Fibroblast of skin of left quadriceps (primary cell): ENCODE measurements at places on chromosomes 3 and 15.
A peak's percentile ranks its signal among the peaks of the same experiment; 100 is the strongest.

DNA sequence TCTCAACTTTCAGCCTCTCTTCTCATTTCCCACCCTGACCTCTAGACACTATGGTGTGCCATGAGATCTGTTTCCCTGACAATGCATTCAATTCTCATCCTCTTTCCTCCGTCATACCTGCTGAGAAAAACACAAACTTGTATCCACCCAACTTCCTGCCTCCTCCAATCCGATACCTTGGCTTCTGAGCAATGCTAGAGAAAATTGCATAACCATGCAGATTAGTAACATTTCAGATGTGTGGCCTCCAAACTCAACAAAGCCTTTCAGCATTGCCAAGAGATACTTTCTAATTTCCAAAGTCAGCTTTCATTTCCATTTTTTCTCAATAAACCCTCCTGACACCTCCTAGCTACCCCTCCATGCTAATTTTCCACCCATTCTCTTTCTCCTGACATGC, 88.5 kb downstream of the MINAR1 start:
- no peak for DNase-seq

DNA sequence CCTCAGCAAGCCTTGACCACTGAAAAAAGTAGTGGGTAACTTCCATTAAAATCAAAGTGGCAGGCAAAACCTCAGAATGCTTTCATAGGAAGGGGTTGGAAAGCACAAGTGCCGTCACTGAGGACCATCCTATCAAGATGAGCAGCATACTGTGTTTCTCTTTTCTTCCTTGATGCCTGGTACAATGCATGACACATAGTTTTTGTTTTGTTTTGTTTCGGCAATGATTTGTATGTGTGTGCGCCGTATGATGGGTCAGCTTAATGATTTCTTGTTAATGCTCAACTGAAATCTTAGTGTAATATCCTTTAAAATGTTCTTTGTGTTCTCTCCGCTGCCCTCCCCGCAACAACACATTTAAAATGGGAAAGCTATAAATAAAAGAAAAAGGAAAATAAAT, 476.4 kb upstream of the KCNMB2 start:
- no peak for DNase-seq

GRCh38 chr3:156098437-156099035, 21.8 kb upstream of the KCNAB1 start:
- DNase-seq = no peak

- no peak for DNase-seq
Measured at GRCh38 chr3:122484985-122485384, 29.8 kb downstream of the KPNA1 start.

- DNase-seq = no peak
Measured at GRCh38 chr3:15387735-15388134, 39.6 kb downstream of the METTL6 start.

DNA sequence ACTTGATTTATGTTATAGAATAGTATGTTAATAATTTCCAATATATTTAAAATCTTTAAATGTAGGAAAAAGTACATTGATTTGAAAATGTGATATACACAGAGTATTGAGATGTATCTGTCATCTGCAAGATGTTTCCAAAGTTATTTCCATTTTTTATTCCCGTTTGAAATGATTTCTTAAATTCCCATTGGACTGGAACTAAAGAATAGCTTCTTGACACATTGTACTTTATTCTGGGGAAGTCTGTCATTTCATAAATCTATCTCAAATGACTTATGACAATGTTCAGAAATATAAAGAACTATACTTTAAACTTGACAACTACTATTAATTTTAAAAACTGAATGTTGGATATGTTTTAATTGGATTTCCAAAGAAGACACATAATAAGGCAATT, 489.6 kb downstream of the ROBO2 start:
- no peak for DNase-seq

- DNase-seq = no peak
Measured at GRCh38 chr3:155549087-155549486, 195.8 kb downstream of the PLCH1 start.

GRCh38 chr15:64355348-64355943, 527 bp downstream of the CSNK1G1 start:
- DNase-seq = no peak

GRCh38 chr3:73175698-73176097, 114.2 kb downstream of the EBLN2 start:
- DNase-seq = no peak

GRCh38 chr15:92899948-92900730, at the start of gene CHD2:
CHD2 (plus strand) TSS chr15:92900324; CDS start chr15:92901238, 914 bp downstream.
- peak; percentile 74 for DNase-seq

GRCh38 chr15:68214838-68215254, 9.7 kb upstream of the CALML4 start:
- no peak for DNase-seq

- no peak for DNase-seq
Measured at GRCh38 chr3:21705769-21706168, 45.2 kb downstream of the ZNF385D start.

DNA sequence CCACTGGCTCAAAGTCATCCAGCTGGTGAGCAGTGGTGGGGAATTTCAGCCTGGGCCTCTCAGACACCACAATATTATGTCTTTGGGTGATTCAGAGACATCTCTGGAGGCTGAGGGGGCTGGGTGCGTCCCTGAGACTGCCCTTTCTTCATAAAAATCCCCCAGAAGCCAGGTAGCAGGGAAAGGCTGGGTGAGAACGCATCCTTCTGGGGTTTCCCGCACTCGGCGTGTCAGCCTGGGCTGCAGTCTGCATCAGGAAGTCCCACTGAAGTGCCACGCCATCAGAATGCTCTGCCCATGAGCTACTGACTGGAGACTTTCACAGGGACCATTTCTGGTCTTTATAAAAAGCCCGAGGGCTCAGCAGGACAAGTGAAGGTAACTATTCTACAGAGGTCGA, 148.8 kb upstream of the SLC6A11 start:
- DNase-seq = no peak

GRCh38 chr15:52567871-52568600, 794 bp downstream of the ARPP19 start:
- no peak for DNase-seq

DNA sequence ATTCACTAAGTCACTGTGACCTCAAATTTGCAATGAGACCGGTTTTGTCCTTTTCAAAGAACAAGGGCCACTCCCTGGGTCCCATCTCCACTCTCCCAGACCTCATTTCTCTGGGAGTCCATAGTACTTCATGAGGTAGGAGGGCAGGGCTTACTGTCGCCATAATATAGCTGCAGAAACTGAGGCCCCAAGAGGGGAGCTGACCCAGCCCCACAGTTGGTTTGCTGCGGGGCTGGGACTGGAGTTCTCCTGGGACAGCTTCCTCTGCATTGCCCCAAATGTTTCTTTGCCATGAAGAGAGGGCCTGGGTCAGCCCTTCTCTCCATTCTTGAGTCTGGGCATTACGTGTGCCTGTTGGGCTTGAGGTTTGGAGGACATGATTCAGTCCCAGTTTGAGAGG, 60.1 kb downstream of the ITGA11 start:
- no peak for DNase-seq

DNA sequence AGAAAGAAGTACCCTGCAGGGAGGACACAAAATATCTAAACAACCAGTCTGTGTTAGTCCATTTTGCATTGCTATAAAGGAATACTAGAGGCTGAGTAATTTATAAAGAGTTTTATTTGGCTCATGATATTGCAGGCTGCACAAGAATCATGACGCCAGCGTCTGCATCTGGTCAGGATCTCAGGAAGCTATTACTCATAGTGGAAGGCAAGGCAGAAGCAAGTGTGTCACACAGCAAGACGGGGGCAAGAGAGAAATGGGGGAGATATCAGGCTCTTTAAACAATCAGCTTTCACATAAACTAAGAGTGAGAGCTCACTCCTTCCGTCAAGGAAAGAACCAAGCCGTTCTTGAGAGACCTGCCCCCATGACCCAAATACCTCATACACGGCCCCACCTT, 614.8 kb downstream of the ZIC1 start:
- peak; percentile 54 for DNase-seq

GRCh38 chr15:63310646-63311045, 33.2 kb downstream of the APH1B start:
- DNase-seq = no peak

- no peak for DNase-seq
Measured at GRCh38 chr3:159850481-159850880, 138.2 kb upstream of the IL12A start.

- DNase-seq = no peak
Measured at GRCh38 chr3:168467115-168467714, 371.5 kb upstream of the GOLIM4 start.

- no peak for DNase-seq
Measured at GRCh38 chr3:38507120-38507519, 11.0 kb downstream of the EXOG start.

DNA sequence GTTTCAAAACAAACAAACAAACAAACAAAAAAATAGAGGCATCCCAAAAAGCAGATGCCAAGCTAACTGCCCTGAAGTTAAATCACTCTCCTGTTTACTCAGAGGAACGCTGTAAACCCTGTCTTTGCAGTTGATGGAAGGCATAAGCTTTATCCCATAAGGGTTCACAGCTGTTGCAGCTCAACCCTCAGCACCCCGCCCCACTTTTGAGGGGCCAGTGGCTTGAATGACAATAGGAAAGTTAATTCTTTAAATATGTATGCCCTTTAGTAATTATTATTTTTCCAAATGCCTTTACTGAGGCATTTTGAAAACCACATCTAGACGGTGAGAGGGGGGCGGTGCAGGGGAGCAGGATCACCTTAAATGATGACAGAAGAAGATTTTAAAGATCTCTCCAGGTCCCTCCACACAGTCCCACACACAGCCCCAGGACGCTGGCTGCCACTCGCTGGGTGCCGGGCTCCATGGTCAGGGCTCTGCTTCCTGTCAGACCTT, 272.1 kb downstream of the FAM43A start:
- no peak for DNase-seq

DNA sequence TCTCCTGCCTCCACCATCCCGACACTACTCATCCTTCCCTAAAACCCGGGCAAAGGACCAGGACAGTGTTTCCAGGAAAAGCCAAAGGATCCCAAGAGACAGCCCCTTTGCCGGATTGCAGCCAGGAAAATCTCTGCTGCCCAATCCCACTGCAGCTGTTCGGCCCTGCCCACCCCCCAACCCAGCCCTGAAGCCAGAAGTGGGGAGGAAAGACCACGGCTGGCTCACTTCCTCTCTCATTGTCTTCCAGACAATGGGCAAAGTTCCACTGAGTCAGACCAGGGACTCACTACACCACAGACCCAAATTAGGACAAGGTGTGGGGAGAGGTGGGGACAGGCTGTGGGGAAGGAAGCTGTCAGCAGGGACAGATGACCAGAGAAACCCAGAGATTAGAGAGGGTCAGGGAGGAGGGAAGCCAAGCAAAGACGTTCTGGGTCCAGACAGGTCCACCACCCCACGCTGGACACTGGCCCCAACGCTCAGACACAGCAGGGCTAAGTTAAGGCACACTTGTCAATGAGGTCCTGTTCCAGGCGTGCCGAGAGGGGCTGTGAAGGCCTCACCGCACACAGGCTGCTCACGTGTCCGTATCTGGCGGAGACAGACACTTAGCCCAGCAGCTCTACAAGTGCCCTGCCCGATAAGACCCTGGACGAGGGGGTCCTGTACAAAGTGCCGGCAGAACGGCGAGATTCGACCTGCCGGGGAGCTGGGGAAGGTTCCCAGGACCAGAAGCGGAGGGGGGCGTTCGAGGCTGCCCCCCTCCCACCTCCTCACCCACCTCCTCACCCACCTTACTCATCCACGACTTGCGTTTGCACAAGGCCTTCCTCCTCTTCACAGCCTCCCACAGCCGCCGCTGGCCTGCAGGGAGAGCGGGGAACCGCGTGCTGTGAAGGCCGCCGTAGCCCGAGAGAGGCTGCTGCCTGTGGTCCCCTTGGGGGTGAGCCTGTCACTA, 21.9 kb downstream of the TNK2 start:
- DNase-seq = peak; percentile 42

DNA sequence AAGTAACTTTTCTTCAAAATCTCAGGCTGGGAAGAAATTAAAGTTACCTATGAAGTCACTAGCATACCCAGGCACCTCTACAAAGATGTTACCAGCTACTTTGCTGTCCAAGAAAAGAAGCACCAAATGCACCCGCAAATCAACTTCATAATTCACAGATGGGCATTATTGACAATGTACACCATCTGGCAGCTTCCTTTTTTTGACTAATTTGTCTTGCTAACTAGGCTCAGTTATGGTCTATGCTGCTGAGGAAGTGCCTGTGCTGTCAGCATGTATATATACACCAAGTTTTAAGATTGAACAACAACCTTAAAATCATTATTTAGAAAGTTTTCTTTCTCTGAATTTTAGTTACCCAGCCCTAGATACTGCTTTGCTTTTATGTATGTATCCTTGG, 93.8 kb downstream of the NSUN3 start:
- no peak for DNase-seq

GRCh38 chr3:183774631-183775030, 50.7 kb downstream of the MAP6D1 start:
- DNase-seq = no peak

DNA sequence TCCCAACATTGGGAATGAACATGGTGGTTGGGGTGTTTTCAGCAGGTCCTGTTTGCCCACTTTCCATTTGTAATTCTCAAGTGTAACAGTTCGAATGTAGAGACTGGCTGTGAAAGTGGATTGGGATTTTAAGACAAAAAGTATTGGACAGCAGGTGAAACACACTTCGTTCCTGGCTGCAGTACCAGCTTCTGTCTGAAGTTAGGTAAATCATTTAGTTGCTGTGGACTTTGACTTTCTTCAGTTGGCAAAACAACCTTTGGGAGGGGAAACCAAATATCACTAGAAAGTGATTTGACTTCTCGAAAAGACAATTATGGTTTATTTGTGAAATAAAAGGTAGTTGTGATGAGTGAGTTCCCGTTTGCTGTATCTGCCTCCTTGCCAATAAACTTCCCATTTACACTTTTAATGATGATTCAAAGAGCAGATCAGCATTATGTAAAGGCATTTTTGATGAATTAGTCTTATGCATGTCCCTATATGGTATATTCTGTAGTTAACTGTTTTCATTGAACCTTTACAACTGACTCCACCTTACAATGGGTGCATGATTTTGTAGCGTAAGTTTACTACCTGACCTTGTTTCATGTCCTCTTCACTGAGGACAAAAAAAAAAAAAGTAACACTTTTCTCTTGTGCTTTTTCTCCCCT, 34.0 kb downstream of the FNDC3B start:
- no peak for DNase-seq

DNA sequence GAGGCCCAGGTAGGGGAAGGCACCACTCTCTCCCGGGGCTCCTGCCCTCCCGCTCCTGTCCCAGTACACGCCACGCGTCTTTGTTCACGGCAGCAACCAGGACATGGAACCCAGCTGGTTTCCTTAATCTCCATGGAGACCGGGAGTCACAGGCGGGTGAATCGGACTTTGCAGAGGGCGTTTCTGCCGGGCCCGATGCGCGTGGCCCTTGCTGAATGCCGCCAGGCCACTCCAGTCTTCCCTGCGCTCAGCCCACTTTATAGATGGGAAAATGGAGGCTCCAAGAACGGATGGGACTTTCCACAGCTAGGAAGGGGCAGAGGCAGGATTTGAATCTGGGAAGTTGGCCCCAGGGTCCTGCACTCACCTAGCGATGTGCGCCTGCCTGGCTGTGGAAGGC, 7.4 kb downstream of the PLXND1 start:
- DNase-seq = no peak
